ENCODE measurements at places on chromosomes 5 and 9.

DNA sequence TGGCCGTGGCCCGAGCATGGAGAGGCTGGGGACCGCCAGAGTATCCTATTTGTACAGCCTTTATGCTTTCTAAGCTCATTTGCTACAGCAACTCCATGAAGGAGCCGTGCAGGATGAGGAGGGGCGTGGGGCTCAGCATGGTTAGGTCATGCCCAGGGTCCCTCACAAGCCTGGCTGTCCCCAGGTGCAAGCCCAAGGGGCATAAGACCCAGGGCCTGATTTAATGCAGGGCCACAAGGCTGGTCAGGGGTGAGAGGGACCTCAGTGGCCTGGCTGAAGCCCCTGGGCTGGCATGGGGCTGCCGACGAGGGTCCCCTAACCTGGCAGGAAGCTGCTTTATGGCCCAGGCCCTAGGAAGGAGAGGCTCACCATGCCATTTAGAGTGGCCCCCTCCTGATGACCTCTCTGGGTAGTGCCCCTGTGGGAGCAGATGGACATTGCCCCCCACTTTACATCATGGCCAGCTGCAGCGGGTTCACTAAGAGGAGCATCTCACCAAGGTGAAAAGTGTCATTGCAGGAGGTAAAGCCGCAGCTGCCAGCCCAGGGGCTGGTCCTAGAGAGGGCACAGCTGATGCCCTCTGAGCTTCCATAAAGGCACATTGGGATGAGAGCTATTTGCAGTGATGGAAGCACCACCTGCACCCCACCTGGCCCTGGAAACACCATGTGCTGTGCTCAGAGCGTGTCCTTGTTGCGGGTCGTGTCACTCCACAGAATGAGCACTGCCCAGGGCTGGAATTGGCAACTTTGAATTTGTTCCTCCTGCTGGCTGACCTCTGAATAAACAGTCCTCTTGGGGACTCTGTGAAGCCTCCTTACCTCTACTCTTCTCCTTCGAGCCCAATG, 58.9 kb downstream of the ZNF618 start:
- DNase-seq: no peak

- no peak for DNase-seq
Observed at GRCh38 chr5:160089531-160089930, 29.7 kb downstream of the PWWP2A start.

GRCh38 chr5:112973904-112974303, 2.7 kb upstream of the DCP2 start:
- no peak for DNase-seq

DNA sequence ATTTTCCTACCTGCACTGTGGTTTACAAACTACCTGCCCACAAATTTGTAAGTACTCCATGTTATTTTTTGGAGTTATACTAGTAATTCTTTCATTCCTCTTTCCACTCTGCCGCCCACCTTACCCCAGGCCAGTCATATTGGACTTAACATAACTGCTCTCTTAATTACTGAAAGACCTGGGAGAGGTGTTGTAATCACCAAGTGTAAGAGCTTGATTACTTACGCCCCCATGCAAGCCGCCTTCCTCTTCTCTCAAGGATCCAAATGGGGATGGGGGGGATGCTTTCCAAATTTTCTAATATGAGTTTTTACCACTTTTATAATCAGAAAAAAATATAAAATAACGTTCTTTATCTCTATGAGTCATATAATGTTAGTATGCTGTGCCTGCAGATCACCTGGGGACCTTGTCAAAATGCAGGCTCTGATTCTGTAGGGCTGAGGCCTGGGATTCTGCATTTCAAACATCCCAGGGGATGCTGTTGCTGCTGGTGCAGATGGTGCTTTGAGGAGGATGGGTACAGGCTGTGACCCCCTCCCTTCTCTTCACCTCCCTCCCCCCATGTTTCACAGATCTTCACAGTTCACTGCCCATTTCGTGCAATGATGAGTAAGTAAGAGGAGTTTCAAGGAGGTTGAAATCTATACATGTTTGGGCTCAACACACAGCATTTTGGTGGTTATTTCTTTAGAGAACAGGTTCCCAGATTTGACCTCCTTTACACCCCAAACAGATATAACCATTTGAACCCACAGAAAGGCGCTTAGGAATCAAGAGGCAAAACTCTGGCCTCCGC, 87.3 kb downstream of the SEC61B start:
- DNase-seq: no peak

- DNase-seq: no peak
Observed at GRCh38 chr5:115458003-115458409, 86.6 kb downstream of the FEM1C start.

DNA sequence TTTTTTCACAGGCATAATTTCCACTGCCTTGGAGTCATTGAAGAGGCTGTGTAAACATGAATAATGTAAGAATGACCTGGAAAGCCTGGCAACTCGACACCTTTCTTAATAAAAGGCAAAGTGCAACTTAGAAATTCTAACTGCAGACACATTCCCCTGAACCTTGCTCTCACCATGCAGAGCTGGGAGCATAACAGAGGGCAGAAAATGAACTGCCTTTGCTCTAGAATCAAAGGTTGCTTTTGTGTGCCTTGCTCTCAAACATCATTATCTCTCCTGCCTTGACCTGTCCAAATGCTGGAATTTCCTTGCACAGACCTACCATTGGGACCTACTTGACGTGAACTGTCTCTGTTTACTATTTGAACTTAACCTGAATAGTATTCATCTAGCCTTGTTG, 462.0 kb upstream of the ZNF462 start:
- no peak for DNase-seq

DNA sequence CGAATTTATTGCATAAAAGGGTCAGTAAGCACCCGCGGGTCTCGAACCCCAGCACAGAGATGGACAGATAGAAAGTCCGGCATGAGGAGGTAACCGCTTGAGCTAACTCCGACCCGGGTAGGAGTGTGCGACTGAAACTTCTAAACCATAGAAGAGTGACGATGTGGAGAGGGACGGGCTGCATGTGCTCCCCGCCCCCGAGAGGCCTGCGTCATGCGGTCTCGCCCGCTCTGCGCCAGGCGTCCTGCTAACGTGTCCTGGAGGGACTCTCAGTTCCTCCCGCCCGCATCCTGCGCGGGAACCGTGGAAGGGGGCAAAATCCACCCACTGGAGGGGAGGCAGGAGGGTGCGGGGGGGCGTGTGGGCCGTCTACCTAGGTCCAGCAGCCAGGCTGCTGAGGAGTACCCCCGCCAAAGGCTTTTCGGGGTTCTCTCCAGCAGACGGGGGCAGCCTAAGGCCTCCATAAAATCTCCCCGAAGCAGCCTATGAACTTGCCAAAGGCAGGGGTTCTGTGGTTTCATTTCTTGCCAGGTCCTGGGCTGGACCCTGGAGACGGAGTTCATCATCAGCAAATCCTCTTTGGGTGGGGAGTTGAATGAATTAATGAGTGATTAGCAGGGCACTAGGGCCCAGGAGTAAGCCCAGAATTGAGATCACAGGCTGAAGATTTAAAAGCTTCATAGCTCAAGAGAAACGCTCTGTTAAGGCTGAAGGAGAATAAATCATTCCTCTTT, 51.9 kb downstream of the TGFBI start:
- DNase-seq: peak; percentile 33

- DNase-seq: no peak
Observed at GRCh38 chr5:142246-142810, 49.0 kb upstream of the LRRC14B start.

- DNase-seq: peak; percentile 9
Observed at GRCh38 chr9:124040935-124041816, 29.6 kb downstream of the LHX2 start.

GRCh38 chr9:38700695-38701094, 19.2 kb downstream of the FAM240B start:
- DNase-seq: no peak

GRCh38 chr5:133715616-133716015, 103.3 kb upstream of the FSTL4 start:
- DNase-seq: no peak

DNA sequence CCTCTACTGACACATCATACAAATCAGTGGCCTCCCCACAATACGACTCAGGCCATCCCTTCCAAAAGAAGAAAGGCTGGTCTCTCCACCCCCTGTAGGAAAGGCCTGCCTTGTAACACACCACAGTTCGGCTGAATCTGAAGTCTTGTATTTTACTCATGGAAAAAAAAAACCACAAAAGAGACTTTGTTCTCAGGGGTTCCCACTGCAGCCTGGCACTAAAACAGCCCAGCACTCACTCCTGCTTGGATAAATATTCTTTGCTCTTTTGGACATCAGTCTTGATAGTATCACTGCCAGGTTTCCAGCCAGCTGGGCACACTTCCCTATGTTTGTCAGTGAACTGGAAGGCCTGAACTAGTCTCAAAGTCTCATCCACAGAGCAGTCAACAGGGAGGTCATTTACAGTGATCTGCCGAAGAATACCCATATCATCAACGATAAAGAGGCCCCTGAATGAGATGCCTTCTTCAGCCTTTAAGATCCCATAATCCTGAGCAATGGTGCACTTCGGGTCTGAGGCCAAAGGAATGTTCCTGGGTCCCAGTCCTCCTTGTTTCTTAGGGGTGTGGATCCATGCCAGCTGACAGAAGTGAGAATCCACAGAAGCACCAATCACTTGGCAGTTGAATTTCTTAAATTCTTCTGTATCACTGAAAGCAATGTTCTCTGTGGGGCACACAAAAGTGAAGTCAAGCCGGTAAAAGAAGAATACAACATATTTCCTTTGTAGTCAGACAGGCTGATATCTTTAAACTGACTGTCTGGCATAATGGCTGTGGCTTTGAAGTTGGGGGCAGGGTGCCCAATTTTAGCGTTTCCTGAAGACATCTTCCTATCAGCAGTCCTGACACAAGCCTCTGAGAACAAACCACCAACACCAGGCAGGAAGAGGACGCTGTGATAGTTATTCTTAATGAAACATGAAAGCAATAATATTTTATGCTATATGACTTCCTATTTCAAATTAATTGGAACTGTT, 198.1 kb downstream of the LURAP1L start:
- DNase-seq: no peak

DNA sequence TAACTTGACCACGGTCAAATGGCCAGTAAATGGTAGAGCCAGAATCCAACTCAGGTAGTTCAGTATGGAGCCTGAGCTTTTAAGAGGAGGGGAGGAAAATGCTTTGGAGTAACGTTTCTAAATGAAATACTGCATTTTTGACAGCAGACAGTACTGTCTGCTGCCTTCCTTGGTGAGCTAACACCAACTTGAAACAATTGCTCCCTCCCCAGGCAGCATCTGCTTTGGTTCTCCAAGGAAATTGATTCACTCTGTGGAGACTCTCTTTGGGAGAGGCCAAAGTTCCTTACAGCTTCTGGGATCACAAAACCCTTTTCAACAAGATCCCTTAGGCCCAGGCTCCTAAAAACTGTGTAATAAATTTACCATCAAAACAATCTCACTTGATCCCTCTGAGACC, 75.2 kb upstream of the SSBP2 start:
- DNase-seq: no peak

- no peak for DNase-seq
Observed at GRCh38 chr5:99104538-99105132, 175.8 kb upstream of the CHD1 start.

GRCh38 chr5:133919148-133920136, 49.0 kb downstream of the C5orf15 start:
- DNase-seq: no peak

DNA sequence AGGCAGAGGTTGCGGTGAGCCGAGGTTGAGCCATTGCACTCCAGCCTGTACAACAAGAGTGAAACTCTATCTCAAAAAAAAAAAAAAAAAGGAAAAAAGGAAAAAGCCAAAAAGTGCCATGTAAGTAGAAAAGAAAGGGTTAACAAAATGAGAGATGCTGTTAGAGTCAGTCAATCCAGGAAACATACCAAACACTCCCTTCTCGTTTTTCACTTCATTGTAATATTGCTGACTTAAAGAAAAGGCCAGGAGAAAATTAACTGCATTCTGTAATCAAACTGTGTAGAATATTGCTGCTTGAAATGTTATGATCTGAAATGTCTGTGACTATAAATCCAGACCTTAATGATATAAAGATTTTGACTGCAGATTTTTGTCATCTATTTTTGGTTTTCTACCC, 379.1 kb downstream of the ENC1 start:
- no peak for DNase-seq

Data from effector memory CD4-positive, alpha-beta T cell (primary cell).